ENCODE measurements at places on chromosomes 11 and 22. TPM values are rescaled to one million over a fixed set of nuclear protein-coding genes. Genes with fewer than 3 reads are reported as not detected.
A peak's percentile ranks its signal among the peaks of the same experiment; 100 is the strongest.

Gene KRTAP5-7
- total RNA-seq, result not detected

DNA sequence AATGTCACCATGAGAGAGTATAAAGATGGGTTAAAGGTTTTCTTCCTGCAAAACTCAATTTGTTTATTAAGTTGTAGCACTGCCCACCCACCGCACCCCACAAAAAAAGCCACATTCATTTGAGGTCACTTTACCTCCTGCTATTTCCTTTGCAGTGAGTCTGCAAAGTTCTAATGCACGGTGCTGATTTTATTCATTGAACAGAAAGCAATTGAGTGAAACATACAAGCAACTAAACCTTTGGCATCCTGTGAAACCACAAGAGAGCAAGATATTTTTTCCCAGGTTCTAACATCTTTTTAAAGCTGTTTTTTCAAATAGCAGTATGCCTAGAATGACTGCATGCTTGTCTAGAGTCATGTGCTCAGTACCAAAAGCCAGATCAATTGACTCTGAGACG is 39.0 kb downstream of the RRAS2 start:
- no peak for DNase-seq

GRCh38 chr11:46599340-46600193 is 5.7 kb upstream of the AMBRA1 start:
- DNase-seq, result no peak

GRCh38 chr22:29023172-29023796 is 38.3 kb downstream of the C22orf31 start:
- DNase-seq, result no peak

DNA sequence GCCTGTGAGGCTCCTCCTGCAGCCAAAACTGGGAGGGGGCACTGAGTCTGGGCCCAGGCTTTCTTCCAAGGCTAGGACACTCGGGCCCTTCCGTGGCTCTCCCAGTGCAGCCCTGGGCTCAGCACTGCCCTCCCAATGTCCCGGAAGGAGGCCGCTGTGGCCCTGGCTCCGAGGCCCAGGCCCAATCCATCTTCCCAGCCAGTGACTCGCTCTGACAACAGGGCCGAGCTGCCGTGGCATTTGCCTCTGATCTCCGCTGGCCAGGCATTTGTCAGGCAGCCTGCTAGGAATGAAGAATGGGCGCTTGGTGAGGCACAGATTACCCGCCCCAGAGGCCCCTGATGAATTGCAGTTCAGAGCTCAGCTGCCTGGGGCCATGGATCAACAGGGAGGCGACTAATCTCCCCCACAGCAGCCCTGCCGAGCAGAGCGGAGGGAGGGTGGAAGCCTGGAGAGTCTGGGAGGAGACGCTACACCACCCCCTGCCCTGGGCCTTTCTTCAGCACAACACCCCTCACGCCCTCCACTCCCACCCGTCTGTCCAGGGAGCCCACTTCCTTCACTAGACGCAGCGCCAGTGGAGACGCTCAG is 8.3 kb downstream of the FXYD2 start:
- no peak for DNase-seq

GRCh38 chr11:12631651-12632050 is 42.6 kb upstream of the TEAD1 start:
- DNase-seq, result no peak

Gene SLC17A6
- total RNA-seq, result not detected

DNA sequence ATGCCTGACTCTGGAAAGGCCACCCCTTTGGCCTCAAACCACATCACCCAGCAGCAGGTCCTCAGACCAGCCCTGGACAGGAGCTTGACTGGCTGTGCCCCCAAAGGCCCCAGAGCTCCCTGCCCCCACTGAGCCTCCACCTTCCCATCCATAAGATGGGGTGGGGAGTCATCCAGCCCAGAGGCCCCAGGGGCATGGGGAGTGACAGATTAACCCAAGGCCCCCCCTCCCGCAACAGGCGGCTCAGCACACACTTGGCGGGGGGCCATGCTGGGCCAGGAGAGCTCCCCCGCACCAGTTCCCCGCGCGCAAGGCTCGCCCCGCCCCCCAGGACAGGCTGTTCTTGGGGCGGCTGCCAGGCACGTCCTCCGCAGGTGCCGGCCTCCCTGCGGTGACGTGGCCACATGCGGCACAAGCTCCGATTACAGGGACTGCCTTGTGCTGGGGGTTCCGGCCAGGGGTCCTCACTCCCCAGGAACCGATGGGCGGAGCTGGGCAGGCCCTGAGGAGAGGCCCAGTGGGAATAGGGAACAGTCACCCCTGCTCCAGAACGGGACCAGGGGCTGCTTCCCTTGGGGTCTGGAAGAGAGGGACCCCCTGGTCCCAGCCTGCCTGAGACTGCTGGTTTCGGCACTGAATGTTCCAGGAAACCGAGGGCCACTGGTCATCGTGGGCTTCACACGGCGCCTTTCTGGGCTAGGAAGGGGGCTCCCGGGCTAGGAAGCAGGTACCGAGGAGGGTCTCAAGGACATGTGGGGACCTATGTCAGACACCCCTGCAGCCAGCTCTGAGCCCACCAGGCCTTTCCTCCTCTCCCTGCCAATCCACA is 5.1 kb upstream of the CDKN1C start:
- no peak for DNase-seq

DNA sequence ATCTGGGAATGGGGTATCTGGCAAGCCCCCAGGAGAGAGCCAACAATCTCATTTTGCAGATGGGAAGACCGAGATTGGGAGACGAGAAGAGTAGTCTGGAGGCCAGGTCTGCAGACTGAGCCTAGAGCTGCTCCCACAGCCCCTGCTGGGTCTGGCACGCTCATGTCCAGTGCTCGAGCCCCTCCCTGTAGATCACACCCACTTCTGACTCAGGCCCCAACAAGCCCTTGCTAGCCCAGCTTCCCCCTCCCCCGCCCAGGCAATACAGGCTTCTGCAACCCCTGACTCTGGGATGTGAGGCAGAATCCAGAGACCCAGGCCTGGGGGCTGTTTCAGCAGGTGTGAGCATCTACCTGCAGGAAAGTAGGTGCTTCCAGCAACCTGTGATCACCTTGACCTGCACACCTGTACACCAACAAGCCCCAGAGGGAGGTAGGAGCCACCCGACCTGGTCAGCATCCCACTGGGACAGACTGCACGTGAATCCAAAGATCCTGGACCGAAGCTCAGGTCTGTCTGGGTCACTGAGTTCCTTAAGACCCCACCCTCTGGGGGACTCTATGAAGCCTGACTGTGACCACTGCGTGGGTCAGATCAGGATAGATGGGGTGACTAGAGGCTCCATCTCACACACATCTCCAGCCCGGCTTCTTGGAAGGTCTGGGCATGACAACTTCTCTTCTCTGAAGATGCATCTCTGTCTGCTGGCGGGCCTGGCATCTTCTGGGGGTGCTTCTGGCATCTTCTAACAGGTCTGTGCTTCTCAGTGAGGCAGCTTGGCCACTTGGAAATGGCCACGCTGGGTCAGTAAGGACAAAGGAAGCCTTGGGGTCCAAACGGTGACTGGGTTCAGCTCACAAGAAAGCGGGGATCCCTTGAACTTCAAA is 29.3 kb downstream of the LINC01488 start:
- DNase-seq, result no peak

DNA sequence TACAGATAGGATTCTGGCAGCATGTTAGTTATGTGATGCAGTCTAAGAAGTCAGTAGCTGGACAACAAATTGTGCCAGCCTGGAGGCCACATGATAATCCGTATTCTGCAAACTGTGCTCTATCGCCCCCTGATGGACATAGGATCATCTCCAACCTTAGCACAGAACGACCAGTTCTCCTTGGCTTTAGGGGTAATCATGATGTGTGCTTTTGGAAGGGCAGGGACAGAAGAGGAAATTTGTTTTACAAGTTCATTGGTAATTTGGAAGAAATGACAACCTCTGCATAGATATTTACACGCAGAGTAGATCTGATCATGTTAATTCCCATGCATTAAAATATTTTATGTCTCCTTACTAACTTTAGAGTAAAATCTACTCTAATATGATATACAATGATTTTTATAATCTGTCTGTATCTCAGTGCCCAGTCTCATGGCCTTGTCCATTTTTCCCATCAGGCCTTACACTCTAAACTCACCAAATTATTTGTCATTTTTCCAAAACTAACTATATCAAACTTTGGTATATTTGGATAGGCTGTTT is 12.1 kb downstream of the OR10D3 start:
- peak; percentile 68 for DNase-seq

GRCh38 chr22:23278883-23279675 is 98.8 kb downstream of the BCR start:
- DNase-seq, result peak; percentile 86

GRCh38 chr22:48238284-48238915 is 1476.0 kb downstream of the TBC1D22A start:
- DNase-seq, result no peak

Gene NAALADL1
- total RNA-seq, result not detected

Gene DLG2
- 115 TPM for total RNA-seq

- no peak for DNase-seq
Measured at GRCh38 chr22:35085621-35086020, 19.7 kb downstream of the ISX start.

GRCh38 chr11:12216041-12216451 is 105.7 kb downstream of the MICAL2 start:
- DNase-seq, result no peak

Gene CRYBA4
- total RNA-seq, result not detected

DNA sequence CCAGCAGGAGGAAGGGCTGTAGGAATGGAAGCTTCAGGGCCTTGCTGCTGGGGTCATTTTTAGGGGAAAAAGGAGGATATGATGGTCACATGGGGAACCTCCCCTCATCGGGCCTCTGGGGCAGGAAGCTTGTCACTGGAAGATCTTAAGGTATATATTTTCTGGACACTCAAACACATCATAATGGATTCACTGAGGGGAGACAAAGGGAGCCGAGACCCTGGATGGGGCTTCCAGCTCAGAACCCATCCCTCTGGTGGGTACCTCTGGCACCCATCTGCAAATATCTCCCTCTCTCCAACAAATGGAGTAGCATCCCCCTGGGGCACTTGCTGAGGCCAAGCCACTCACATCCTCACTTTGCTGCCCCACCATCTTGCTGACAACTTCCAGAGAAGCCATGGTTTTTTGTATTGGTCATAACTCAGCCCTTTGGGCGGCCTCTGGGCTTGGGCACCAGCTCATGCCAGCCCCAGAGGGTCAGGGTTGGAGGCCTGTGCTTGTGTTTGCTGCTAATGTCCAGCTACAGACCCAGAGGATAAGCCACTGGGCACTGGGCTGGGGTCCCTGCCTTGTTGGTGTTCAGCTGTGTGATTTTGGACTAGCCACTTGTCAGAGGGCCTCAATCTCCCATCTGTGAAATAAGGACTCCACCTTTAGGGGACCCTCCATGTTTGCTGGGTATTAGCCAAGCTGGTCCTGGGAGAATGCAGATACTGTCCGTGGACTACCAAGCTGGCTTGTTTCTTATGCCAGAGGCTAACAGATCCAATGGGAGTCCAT is 14.1 kb downstream of the IL10RA start:
- DNase-seq, result no peak

DNA sequence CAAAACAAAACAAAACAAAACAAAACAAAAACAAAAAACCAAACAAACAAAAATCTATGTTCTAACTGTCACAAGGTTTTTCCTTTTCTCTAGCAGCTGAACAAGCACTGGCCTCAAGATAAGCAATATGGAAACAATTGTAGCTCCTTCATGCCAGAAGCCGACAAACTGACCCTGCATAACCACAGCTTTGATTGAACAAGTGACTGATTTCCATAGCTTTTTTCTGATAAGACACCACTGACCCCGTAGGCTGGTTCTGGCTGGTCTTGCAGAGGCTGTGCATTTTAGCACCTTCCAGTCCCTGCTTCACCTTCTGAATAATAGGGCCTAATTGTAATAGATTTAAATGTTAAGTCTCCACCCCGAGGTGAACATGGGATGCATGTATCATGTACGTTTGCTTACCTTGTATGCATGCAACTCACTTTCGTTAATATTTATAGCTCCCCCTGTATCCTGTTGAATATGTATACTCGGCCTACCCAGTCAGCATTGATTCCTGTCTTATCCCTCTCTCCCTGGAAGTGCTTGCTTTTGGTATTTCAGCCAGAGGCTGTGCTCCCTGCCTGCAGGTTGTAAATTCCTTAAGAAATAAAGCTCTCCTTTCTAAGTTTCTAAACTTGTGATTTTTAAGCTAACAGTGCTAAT is 49.6 kb downstream of the CNTF start:
- no peak for DNase-seq

DNA sequence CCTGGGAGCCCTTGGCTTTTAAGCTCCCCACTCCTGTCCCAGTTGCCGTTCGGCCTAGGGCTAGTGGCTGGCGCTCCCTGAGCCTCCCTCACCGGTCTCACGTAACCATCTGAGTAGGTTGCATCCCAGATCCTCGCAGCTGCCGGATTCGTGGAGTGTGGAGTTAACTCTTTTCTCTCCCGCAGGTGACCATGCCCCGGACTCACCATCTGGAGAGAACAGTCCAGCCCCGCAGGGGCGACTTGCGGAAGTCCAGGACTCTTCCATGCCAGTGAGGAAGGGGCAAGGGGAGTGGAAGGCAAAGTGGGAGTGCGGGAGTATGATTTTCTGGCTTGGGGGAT is 902 bp downstream of the MUS81 start:
- DNase-seq, result no peak

DNA sequence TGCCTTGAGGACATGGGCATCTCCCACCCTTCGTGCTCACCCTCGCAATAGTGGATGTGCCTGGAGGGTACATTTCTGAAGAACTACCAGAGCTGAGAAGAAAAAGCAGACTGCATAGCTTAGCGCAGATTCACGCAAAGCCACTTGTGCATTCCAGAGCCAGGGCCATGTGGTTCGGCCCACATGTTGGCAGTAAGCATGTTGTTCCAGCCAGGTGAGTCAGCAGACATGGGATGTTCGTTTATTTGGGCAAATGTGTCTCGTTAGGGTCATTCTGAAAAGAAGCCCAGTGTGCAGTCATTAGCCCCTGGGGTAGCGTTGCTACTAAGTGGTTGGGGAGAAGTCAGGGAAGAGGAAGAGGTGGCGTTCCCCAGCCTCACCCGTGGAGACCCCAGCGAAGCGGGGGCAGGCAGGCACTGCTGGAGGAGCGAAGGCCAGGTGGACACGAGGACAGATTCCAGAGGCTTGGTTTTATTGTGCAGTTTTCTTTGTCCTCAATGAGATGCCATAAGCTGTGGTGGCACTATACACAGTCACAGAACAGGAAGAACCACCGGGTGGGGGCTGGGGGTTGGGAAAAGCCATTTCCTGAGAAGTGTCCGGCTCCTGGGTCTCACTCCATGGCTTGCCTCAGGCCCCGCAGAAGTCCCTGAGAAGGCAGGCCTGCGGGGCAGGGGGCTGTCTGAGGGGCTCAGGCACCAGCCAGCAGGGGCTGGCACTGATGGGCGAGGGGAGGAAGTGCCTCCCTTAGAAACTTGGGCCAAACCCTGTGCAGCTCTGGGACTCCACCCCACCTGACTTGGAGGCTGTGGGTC is 5.0 kb downstream of the THY1 start:
- DNase-seq, result no peak
